Activated gamma-delta T cell (primary cell): ENCODE measurements at places on chromosomes 7 and 10.

DNA sequence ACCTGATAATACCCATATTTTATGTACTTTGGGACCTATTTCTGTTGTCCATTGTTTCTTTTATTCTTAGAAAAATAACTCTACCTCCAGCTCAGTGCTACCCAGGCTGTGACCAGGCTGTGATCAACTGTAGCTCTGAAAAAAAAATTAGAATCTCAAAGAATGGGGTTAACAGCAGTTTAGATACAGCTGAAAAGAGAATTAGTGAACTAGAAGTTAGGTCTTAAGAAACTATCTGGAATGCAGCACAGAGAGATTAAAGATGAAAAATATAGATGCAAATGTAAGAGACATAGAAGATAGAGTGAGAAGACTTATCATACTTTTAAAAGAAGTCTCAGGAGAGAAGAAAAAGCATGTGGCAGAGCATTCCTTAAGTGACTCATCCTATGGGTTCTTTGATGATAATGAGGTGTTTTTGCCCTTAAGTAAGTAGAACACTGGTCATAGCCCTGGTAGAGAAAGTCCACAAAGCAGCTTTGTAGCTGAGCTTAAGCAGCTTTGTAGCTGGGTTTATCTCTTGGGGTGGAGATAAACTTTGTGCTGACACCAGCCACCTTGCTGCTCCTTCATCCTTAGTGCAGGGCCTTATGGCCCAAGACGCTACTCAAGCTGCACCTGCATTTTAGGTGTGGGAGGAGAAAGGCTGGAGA is 27.3 kb upstream of the SFRP5 start:
- DNase-seq: no peak

DNA sequence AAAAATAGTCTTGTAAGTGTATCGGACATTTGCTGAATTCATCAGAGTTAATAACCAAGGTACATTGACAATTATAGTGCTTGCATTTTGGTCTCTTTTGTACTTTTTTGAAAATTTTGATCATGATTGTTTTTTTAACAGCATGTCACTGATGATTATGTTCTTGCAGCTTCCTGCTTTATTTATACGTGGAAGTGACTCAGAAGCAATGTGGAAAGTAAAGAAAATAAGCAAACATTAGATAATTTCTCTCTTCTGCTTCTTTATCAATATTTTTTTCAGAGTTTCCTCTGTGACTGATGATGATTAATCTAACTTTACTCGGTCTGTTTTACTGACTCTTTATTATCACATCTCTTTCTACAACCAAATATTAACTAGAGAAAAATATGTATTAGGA is 1351.9 kb downstream of the REEP3 start:
- DNase-seq: no peak

GRCh38 chr10:123864923-123865322 is 26.7 kb downstream of the CPXM2 start:
- no peak for DNase-seq

- no peak for DNase-seq
These were observed 252.9 kb downstream of the SNX13 start for GRCh38 chr7:17687361-17687760.

DNA sequence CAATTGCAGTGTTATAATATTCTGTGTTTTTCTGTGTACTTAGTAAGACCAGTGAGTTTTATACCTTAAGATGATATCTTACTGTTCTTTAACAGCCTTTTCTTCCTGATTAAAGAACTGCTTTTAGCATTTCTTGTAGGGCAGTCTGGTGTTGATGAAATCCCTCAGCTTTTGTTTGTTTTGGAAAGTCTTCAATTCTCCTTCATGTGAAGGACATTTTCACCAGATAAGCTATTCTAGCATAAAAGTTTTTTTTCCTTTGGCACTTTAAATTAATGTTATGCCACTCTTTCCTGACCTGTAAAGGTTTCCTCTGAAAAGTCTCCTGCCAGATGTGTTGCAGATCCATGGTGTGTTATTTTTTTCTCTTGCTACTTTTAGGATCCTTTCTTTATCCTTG is 1059.8 kb downstream of the LRMDA start:
- no peak for DNase-seq

DNA sequence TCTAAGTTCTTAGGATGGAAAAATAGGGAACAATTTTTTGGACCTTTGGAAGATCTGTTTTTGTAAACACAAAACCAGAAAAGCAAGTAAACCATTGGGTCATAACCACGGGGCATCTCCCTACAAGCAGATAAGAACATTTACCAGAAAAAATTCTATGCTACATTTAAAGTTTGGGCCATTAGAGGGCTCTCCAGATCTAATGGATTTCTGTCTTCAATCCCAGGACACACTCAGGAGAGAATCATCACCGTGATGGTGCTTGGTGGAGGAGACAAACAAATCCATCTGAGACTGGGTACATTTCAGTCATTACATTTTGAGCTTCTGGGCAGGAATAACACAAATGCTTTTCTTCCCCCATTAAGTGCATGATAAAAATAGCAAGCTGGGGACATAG is 178.4 kb upstream of the TARP start:
- no peak for DNase-seq
